ENCODE measurements at places on chromosomes 2 and 18. TPM values are rescaled to one million over a fixed set of nuclear protein-coding genes. Genes with fewer than 3 reads are reported as not detected.

Gene DOCK10
- total RNA-seq: 14.3 TPM

Gene CDK15
- 3.6 TPM for total RNA-seq

Gene SLC23A3
- 2.4 TPM for total RNA-seq

Gene HDHD2
- 16.7 TPM for total RNA-seq

Gene SRD5A2
- not detected for total RNA-seq

Gene HTR2B
- not detected for total RNA-seq

Gene METTL21A
- total RNA-seq: 12.7 TPM

Gene RPE
- 37.6 TPM for total RNA-seq

Data from chondrocyte (in vitro differentiated cells).